Fibroblast of pulmonary artery (primary cell): ENCODE measurements at places on chromosomes 6 and 20.
A peak's percentile ranks its signal among the peaks of the same experiment; 100 is the strongest.

GRCh38 chr6:125001684-125002405 lies 39.6 kb downstream of the RNF217 start:
- DNase-seq: peak; percentile 72

DNA sequence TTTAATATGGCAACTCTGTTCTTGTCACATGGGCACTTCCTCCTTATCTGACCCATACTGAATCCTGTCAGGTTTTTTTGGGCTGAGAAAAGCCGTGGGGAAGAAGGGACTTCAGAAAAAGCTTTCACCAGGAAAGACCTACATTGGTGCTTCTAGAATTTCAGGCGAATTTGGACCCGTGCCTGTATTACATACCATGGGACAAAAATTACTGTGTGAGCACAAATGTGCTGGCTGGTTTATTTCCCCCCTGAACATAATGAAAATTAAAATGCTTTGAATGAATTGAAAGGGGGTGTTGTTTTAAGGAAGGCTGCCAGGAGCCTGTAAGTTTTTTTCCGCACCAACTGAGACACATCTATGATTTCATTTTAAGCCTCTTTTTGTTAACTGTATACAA lies 29.6 kb downstream of the CAP2 start:
- DNase-seq: no peak

- no peak for DNase-seq
Measured at GRCh38 chr6:133697666-133698065, 191.2 kb upstream of the TCF21 start.

DNA sequence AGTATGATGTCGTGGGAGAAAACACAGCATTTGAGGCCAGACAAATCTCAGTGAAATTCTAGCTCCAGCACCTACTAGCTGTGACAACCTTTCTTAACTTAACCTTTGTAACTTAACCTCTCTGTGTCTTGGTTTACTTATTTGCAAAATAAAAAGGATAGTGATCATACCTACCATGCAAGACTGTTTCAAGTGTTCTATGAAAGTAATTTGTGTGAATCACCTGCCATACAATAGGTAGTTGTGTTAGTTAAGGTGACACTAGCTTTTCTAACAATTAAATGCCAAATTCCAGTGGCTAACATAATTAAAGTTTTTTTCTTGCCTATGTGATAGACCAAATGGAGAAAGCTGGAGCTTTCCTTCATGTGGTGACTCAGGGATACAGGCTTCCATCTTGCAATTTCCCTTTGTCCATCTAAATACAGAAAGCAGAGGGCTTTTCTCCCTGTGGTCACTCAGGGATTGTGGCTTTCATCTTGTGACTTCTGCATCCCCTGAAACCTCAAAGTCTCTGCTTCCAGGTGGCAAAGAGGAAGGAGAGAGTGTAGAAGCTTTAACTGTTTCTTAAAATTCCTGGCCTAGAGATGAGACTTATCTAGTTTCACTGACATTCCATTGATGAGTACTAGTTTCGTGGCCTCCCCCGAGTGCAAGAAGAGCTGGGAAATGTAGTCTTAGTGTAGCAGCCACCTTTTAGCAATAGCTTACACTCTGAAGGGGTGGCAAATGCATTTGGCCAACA lies 311.4 kb downstream of the CLIC5 start:
- no peak for DNase-seq

GRCh38 chr6:156808287-156808686 lies 31.1 kb downstream of the ARID1B start:
- DNase-seq: peak; percentile 56

DNA sequence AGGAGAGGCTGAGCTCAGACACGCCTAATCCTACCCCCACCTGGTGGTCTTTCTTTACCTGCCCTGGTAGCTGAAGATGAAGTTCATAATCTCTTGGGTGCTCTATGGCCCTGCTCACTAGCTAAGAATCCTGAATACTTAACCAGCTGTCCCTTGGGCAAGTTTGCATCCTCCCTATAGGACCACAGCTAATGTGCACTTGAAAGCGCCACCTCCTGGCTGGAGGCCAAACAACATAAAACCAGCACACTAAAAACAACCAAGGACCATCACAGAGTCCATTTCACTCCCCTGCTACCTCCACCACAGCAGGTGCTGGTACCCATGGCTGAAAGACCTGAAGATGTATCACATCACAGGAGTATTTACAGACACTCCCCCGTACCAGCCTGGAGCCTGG lies 155.5 kb upstream of the SLC24A3 start:
- DNase-seq: no peak

DNA sequence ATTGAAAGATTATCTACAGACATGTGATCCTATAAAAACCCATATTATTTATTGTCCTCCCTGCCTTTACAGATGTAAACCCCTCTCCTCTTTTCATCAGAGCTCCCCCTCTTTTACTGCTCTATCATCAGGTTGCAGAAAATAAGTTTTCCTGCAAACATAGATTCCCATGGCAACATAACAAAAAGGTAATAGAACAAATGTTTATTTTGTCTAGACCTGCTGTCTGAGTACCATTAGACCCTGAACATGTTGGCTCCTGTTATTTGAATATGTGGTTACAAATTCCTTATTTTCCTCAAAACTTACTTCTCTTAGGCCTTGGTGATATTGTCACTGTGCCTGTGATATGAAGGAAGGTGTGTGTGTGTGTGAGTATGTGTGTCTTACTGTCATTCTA lies 11.5 kb downstream of the MAPK14 start:
- DNase-seq: no peak

DNA sequence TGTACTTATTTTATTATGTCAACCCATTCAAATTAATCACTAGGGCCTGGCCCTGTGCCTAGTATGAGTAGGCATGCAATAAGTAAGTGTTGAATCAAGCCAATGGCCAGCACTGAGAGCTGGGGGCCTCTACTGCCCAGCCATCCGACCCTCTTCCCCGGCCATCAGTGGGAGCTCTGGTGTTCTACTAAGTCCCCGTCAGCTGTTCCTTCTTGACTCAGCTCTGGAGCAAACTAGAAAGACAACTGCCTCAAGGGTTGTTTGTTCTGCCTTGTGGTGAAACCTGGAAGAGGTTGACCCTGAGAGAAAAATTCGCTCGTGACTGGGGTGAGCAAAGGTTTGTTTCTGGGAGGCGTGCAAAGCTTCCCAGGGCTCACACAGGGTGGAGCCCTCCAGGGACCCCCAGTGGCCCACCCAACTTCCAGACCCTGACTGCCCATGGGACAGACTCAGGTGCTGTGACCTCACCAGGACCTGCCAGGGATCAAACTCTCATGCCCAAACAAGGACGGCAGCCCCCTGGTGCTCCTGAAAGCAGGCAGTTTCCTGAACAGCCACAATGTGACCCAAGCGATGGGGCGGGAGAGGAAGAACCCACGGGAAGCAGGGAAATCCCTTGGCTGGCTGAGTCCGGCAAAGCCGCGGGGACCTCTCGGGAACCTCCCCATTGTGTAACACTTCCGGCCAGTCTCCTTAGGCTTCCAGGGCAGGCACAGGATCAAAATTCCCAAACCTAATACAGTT lies 50.4 kb downstream of the BANF2 start:
- DNase-seq: peak; percentile 49

DNA sequence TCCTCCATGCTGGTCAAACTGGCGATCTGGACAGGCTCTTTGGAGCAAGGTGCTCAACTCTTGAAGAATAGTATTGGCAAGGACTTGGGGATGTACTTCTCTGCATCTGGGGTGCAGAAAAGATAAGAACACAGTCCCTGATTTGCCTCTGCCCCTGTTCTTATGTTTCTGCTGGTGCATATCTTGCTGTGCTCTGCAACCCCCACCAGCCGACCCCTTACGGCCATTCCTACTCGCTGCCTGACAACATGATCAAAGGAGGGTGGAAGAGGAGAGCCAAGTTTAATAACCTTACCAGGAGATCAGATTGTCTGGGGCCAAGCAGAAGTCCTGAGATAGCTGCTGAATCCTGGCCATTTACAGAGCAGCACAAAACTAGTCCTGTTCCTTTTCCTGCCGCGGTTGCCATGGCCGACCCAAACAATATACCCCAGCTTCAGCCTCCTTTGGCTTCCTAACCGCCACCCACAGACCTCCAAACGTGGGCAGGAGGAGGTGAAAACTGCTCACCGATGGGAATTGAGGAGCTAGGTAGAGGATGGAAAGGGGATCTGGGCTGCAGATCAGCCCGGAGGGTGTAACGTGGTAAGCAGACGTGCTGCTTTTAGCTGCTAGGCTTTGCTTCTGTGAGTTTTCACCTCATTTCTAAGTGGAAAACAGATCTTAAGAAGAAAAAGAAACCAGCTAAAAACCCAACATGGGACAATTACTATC lies 60.9 kb downstream of the ATXN1 start:
- DNase-seq: no peak

GRCh38 chr6:79570129-79571029 lies 33.1 kb upstream of the LCA5 start:
- DNase-seq: peak; percentile 57

GRCh38 chr6:89566930-89567629 lies 71.5 kb downstream of the LYRM2 start:
- no peak for DNase-seq

GRCh38 chr20:20795721-20796120 lies 83.3 kb upstream of the RALGAPA2 start:
- DNase-seq: no peak

GRCh38 chr20:11502061-11502460 lies 415.6 kb upstream of the BTBD3 start:
- DNase-seq: peak; percentile 26

GRCh38 chr6:105745464-105746129 lies 340.5 kb upstream of the PRDM1 start:
- DNase-seq: no peak

GRCh38 chr6:148157841-148158240 lies 184.8 kb upstream of the SASH1 start:
- DNase-seq: no peak

- peak; percentile 68 for DNase-seq
Measured at GRCh38 chr6:128463942-128464341, 56.5 kb downstream of the PTPRK start.

GRCh38 chr6:122180132-122180531 lies 219.3 kb upstream of the HSF2 start:
- DNase-seq: no peak

GRCh38 chr20:3732327-3733118 lies at the start of gene HSPA12B:
Gene HSPA12B, plus strand, starts transcription at chr20:3732685. Its CDS starts 5,990 bp downstream, at chr20:3738675.
- DNase-seq: no peak

GRCh38 chr6:39357998-39358686 lies 35.6 kb upstream of the KCNK16 start:
- DNase-seq: peak; percentile 86

- peak; percentile 78 for DNase-seq
Measured at GRCh38 chr6:17042422-17043147, 59.3 kb upstream of the STMND1 start.

- DNase-seq: no peak
Measured at GRCh38 chr20:24059174-24059573, 70.6 kb upstream of the GGTLC1 start.

DNA sequence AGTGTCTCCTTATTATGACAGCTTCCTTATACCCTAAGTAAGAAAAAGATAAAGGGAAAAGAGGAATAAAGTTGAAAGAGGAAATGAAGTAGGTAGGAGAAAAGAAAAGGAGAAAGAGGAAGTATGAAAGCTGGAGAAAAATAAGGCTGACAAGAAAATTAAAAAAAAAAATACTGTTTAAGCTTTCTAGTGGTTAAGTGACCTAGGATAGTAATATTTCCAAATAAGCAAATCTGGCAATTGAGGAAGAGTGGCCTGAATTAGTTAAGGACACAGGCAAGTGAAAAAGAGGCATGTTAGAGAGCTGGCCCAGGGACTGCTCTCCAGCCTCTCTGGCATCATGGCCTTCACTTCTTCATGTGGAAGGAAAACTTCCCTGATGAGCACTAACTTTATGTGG lies 76.5 kb upstream of the ADGRF1 start:
- no peak for DNase-seq

- no peak for DNase-seq
Measured at GRCh38 chr6:43645613-43645964, 753 bp downstream of the RSPH9 start.

DNA sequence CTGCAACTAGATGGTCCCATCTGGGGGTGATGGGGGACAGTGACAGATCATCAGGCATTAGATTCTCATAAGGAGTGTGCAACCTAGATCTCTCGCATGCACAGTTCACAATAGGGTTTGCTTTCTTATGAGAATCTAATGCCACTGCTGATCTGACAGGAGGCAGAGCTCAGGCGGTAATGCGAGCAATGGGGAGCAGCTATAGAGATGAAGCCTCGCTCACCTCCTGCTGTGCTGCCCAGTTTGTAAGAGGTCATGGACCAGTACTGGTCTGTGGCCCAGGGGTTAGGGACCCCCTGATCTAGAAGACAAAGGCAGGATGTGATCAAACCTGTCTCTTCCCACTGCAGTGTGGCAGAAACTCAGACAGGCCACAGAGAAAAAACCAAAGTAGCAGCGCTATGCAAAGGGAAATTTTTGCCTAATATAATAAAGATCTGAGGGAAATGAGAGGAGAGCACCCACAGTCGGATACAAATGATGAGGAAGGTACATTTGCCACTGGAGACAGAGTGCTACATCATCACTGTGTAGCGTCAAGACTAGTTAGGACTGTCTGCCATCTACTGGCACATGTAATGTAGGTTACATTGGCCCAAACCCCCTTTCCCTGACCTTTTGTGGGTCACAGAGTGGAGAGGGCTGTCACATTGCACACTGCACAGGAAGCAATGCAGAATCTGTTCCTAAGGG lies 4.1 kb upstream of the LY86 start:
- no peak for DNase-seq

GRCh38 chr20:11728937-11729336 lies 188.8 kb upstream of the BTBD3 start:
- no peak for DNase-seq

GRCh38 chr6:42916288-42916687 lies 435 bp downstream of the PTCRA start:
- no peak for DNase-seq

DNA sequence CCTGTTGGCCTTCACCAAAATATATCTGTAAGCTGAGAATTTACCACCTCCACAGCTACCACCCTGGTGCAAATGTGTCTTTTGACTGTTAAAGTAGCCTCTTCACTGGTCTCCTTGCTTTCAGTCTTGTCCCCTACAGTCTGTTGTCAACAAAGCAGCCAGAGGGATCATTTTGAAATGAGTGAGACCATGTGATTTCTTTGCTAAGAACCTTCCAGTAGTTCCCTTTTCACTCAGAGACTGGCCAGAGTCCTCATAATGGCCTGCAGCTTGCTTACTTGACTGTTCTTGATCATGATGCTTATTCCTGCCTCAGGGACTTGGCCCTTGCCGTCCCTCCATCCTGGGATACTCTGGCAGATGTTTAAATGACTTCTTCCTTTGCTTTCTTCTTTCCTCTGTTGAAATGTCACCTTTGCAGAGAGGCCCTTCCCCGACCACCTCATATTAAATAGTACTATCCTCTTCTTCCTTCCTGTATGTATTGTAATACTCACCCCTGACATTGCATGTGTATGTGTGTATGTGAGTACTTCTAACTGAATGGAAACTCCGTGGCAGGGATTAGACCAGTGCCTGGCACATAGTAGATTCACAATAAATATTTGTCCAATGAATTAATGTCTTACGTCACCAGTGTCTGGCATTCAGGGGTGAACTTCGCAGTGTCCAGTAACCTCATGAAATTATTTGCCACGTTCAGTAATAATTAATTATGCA lies 5.0 kb downstream of the MANBAL start:
- DNase-seq: no peak

DNA sequence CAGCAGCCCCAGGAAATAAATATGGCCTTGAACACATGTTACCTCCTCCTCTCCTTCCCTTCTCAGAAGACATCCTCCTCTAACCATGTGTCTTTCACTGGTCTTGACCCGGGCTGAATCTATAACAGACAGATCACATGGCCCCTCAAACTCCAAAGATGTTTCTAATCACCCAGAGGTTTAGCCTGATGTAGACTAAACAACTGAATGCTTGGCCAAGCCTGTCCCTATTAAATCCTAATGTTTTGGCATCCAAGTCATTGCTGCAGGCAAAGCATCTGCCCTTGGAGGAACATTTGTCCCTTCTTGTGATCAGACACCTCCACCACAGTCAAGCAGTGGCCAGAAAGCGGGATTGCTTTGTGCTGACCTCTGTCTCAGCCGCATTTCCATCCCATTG lies 65.5 kb downstream of the ANKRD60 start:
- DNase-seq: no peak
